ENCODE measurements at places on chromosomes 12 and 14. TPM values are rescaled to one million over a fixed set of nuclear protein-coding genes. Genes with fewer than 3 reads are reported as not detected.

DNA sequence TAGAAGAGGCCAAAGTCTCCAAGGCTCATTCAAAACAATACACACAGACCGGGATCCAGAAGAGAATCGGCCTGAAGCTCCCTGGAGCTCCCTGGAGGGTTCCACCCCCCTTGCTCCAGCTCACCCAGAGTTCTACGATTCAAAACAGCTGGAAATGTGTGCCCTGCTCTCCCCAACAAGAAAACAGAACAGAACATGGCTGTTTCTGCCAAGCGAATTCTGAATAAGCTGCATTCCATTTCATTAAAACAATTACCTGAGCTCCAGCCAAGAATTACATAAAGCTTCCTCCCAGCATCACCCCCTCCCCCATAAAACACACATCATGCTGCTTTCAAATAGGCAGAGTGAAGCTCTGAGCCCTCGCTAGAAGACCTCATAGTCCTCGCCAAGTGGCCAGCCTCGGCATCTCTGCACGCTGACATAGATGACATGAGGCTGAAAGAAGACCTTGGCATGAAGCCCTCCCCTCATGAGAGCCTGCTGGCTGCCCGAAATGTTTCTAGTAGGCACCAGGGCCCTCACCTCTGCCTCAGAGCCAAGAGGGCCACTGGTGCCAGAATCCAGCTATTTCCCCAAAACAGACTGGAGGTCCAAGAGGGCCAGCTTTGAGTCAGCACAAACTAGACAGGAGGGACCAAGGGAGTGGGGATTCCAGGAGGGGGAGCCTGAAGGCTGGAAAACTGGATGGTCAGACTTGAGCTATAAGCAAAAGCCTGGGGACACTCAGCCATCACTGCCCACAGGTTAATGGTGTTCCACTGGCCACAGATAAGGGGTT is 8.3 kb downstream of the PXN start:
- peak overlapping the region; percentile 95 for H3K27ac ChIP-seq
- H3K36me3 ChIP-seq = peaks cover 30% of the 10 kb centered on the region
- H3K4me3 ChIP-seq = peak overlapping the region; percentile 80
- H3K27me3 ChIP-seq = no peaks in the 10 kb centered on the region

DNA sequence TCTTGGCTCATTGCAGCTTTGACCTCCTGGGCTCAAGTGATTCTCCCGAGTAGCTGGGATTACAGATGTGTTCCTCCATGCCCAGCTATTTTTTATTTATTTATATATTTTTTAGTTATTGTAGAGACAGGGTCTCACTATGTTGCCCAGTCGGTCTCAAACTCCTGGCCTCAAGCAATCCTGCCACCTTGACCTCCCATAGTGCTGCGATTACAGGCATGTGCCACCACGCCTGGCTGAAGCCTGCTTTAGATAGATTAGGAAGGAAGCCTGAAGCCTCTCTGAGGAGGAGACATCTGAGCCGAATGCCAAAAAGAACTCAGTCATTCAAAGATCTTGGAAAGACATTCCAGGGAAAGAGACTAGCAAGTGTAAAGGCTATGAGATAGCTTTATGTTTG is 10.2 kb downstream of the INHBC start:
- H3K27ac ChIP-seq = no peak overlapping the region
- peaks cover 5% of the 10 kb centered on the region for H3K27me3 ChIP-seq
- no peak for DNase-seq
- H3K36me3 ChIP-seq = peaks cover 10% of the 10 kb centered on the region
- no peak overlapping the region for H3K4me3 ChIP-seq
- H3K4me1 ChIP-seq = no peaks in the 10 kb centered on the region

- peaks cover 3% of the 10 kb centered on the region for H3K27me3 ChIP-seq
- peaks cover 39% of the 10 kb centered on the region for H3K4me1 ChIP-seq
- peak overlapping the region; percentile 53 for H3K4me3 ChIP-seq
Measured at GRCh38 chr12:57226588-57227314, 2.8 kb upstream of the SHMT2 start.

GRCh38 chr12:111715279-111715678 is 29.4 kb downstream of the ACAD10 start:
- H3K36me3 ChIP-seq = peaks cover 26% of the 10 kb centered on the region
- no peaks in the 10 kb centered on the region for H3K27me3 ChIP-seq
- no peaks in the 10 kb centered on the region for H3K4me1 ChIP-seq
- H3K4me3 ChIP-seq = no peak overlapping the region

- no peaks in the 10 kb centered on the region for H3K36me3 ChIP-seq
- DNase-seq = no peak
- H3K27me3 ChIP-seq = no peaks in the 10 kb centered on the region
- peaks cover 10% of the 10 kb centered on the region for H3K4me1 ChIP-seq
- no peak overlapping the region for H3K27ac ChIP-seq
Measured at GRCh38 chr14:100289916-100290606, 16.2 kb downstream of the SLC25A29 start.

- H3K27me3 ChIP-seq = no peaks in the 10 kb centered on the region
- no peak overlapping the region for H3K4me3 ChIP-seq
- peaks cover 15% of the 10 kb centered on the region for H3K36me3 ChIP-seq
- no peak for DNase-seq
Measured at GRCh38 chr12:45257185-45257930, 41.5 kb downstream of the ANO6 start.

- H3K27ac ChIP-seq = no peak overlapping the region
- H3K4me3 ChIP-seq = no peak overlapping the region
- no peak for DNase-seq
- no peaks in the 10 kb centered on the region for H3K36me3 ChIP-seq
- H3K4me1 ChIP-seq = no peaks in the 10 kb centered on the region
Measured at GRCh38 chr14:43621282-43621681, 885.8 kb downstream of the FSCB start.

DNA sequence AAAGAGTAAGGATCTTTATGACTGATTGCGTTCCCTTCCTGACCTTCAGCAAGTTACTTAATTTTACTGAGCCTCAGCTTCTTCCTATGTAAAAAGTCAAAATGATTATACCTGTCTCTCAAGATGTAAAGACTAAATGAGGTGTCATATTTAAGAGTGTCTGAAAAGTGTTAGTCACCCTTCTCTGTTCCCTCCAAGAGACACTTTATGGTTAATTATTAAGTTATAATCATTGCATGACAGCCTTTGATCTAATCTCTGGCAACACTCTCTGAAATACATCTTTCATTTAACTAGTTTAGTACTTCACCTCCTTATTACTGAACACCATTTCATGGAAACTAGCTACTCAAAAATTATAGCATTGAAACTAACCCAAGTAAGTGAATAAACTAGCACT is 54.8 kb downstream of the BMAL2 start:
- no peak overlapping the region for H3K27ac ChIP-seq
- H3K4me1 ChIP-seq = peaks cover 16% of the 10 kb centered on the region
- peaks cover 2% of the 10 kb centered on the region for H3K27me3 ChIP-seq

- H3K36me3 ChIP-seq = no peaks in the 10 kb centered on the region
- DNase-seq = peak; percentile 5
- no peak overlapping the region for H3K27ac ChIP-seq
Measured at GRCh38 chr14:80988735-80989429, 33.5 kb downstream of the TSHR start.

DNA sequence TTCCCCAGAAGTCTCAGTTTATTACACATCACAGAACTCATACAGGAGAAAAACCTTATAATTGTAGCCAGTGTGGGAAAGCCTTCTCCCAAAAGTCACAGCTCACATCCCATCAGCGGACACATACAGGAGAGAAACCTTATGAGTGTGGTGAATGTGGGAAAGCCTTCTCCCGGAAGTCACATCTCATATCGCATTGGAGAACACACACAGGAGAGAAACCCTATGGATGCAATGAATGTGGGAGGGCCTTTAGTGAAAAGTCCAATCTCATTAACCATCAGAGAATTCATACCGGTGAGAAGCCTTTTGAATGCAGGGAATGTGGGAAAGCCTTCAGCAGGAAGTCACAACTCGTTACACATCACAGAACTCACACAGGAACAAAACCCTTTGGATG is 20.1 kb downstream of the ZNF84 start:
- 0 out of 2 replicates have a peak overlapping the region, but pooled peaks have one; percentile 13 for H3K4me3 ChIP-seq
- H3K4me1 ChIP-seq = no peaks in the 10 kb centered on the region
- peaks cover 6% of the 10 kb centered on the region for H3K27me3 ChIP-seq
- H3K36me3 ChIP-seq = peaks cover 72% of the 10 kb centered on the region
- no peak for DNase-seq

DNA sequence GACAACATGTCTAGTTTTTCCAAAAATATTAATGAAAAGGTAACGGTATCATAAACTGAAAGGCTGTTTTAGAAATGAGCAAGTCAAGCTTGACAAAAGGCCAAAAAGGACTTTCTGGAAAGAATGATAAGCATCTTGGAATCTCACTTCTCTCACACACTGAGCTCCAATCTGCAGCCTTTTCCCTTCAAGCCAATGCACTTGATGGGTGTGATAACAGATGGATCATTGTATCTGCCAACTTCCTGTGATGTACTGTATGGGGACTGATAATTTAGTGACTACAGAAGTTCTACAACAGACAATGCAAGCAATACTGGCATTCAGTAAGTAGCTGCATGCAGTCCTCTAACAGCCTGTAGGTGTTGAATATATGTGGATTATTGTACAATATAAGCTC is 147.1 kb downstream of the MED13L start:
- peak overlapping the region; percentile 24 for H3K27ac ChIP-seq
- H3K27me3 ChIP-seq = no peaks in the 10 kb centered on the region
- peaks cover 88% of the 10 kb centered on the region for H3K4me1 ChIP-seq
- H3K4me3 ChIP-seq = peak overlapping the region; percentile 55

GRCh38 chr12:44889926-44890325 is 13.8 kb upstream of the NELL2 start:
- H3K27me3 ChIP-seq = 0 out of 2 replicates have a peak, but pooled peaks cover 1% of the 10 kb centered on the region
- no peaks in the 10 kb centered on the region for H3K36me3 ChIP-seq
- no peak for DNase-seq
- no peak overlapping the region for H3K27ac ChIP-seq
- no peaks in the 10 kb centered on the region for H3K4me1 ChIP-seq

DNA sequence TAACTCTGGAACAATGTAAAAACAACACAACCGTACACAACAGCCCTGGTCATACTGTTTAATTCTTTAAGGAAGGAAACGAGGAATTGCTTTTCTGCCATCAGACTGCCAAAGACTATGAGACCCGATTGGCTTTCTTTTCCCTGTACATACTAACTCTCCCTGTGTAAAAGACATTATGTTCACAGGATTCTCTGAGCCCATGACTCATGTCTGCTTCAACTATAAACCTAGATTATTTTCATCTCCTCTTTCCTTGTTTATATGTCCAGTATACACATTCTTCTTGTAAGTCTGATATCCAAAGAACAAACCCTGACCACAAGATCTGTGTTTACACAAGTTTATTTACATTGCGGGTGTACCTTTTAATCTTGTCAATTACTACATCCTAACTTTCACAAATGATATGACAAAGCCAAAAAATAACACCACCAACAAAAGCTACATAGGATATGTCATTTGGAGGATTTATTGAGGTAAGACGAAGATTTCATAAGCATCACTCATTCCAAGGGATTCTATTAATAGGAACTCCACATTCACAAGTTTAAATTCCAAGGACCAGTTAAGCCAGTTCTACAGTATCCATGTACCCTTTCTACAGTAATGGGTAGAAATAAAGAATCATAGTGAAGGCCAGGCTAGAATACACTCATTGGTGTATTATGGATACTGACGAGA is 67.3 kb downstream of the STXBP6 start:
- H3K4me1 ChIP-seq = peaks cover 52% of the 10 kb centered on the region
- H3K27me3 ChIP-seq = no peaks in the 10 kb centered on the region
- H3K4me3 ChIP-seq = peak overlapping the region; percentile 22
- peak overlapping the region; percentile 4 for H3K27ac ChIP-seq

- peaks cover 32% of the 10 kb centered on the region for H3K4me1 ChIP-seq
- no peaks in the 10 kb centered on the region for H3K27me3 ChIP-seq
- peak; percentile 15 for DNase-seq
- H3K36me3 ChIP-seq = peaks cover 25% of the 10 kb centered on the region
Measured at GRCh38 chr12:80567401-80567800, 123.4 kb downstream of the PTPRQ start.

DNA sequence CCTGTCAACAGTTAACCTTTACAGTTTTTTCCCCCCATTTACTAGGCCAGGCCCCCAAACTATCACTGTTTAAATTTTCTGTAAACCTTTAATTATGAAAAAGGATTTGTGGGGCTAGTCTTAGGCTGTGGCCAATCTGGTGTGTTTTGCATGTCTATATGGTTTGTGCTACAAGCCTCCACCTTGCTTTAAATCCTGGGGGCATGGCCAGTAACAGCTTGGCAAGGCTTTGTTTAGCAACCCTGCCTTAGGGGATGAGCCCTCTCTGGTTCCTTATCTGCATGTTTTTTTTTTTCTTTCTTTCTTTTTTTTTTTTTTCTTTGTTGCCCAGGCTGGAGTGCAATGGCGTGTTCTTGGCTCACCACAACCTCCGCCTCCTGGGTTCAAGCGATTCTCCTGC is 102.7 kb downstream of the KCNMB4 start:
- H3K4me1 ChIP-seq = no peaks in the 10 kb centered on the region
- H3K36me3 ChIP-seq = no peaks in the 10 kb centered on the region
- no peak for DNase-seq

GRCh38 chr12:55847033-55847432 is 4.3 kb upstream of the MMP19 start:
- H3K4me3 ChIP-seq = peak overlapping the region; percentile 79
- no peaks in the 10 kb centered on the region for H3K27me3 ChIP-seq
- DNase-seq = peak; percentile 67
- H3K36me3 ChIP-seq = no peaks in the 10 kb centered on the region

DNA sequence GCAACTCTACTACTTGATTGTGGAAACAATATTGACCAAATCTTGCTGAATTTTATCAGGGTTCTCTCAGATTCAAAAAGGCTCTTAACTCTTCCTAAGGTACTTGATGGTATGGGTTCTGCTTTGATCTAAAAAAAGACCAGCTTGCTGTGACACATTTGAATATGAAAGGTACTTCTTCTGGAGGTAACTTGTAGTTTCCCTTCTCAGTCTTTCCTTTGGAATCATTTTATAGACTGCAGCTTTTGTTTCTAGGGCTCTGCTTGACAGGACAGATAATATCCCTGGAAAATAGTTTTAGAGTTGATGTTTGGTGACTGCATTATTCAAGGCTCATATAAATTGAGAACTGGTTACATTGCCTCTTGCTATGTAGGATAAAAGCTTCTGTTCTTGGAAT is 251.9 kb downstream of the FUT8 start:
- no peak for DNase-seq
- H3K36me3 ChIP-seq = peaks cover 4% of the 10 kb centered on the region
- H3K27me3 ChIP-seq = no peaks in the 10 kb centered on the region
- H3K27ac ChIP-seq = no peak overlapping the region
- no peak overlapping the region for H3K4me3 ChIP-seq
- no peaks in the 10 kb centered on the region for H3K4me1 ChIP-seq

Gene ABCB9
- total RNA-seq = 9.9 TPM

Gene NRL
- total RNA-seq = 0.54 TPM

Gene CCDC197
- total RNA-seq = not detected

Gene KIF5A
- total RNA-seq = 1.8 TPM

Gene SRRM4
- not detected for total RNA-seq

Gene PTGER2
- 0.41 TPM for total RNA-seq

Gene GRIP1
- total RNA-seq = 0.45 TPM

Gene SDR39U1
- total RNA-seq = 29.6 TPM

Gene MYO1A
- total RNA-seq = not detected

Gene SDR9C7
- total RNA-seq = not detected

Gene RD3L
- not detected for total RNA-seq
